ENCODE measurements at places on chromosomes 11 and 22.
A peak's percentile ranks its signal among the peaks of the same experiment; 100 is the strongest.

- DNase-seq = no peak
These were observed 4.3 kb upstream of the ZBED4 start for GRCh38 chr22:49849161-49850020.

- no peak for DNase-seq
These were observed 5.3 kb downstream of the NEAT1 start for GRCh38 chr11:65427691-65428577.

GRCh38 chr22:36104435-36104834, 56.1 kb downstream of the APOL3 start:
- DNase-seq = no peak

GRCh38 chr22:27252282-27253049, 549.1 kb downstream of the MN1 start:
- peak; percentile 87 for DNase-seq

DNA sequence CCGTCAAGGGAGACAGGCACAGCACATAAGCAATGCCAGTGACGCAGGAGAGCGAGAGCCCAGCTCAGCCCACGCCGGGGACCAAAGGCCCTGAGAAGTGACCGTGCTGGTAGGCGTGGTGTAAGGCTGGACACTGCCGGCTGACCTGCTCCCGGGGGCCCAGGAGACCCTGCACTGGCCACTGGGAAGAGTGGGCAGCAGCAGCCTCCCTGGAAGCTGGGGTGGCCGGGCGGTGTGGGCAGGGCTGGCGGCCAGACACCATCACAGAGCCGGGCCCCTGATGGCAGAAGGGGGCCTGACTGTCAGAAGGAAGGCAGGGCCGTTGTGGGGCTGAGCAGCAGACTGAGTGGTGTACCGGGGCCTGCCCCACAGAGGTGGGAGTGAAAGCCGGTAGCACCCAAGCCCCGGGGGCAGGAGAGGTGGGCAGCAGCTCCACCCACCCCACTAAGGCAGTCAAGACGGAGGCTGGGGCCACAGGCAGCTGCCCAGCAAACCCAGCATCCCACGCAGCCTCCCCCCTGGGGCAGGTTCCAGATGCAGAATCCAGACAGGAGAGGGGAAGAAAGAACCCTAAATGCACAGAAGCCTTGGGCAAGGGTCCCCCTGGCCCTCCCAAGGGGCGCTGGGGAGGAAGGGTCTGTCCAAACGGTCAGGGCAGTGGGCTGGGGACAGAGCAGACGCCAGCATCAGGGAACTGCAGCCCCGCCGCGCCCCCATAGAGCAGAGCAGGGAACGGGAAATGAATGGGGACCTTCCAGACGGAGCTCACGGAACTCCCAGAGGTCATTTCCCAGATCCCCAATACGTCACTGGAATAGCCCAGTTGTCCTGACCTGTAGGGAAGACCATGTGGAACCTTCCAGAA, 205.2 kb downstream of the BRD1 start:
- no peak for DNase-seq

DNA sequence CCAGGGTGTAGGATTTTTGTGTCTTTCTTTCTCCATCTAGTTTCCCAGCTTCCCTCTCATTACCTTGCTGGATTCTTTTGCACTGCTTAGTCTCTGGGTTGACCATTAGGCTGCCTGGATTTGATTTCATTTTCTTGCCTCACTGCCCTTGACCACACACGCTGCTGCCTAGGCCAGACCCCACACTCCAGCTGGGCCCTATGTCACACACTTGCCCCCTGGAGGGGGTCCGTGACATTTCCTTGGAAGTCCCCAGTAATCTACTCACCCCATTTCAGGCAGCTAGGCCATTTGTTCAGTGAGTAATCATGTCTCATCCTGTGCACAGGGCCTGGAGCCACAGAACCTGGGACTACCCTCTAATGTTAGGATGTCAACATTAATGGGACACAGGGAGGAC, 81.9 kb upstream of the SPON1 start:
- no peak for DNase-seq

DNA sequence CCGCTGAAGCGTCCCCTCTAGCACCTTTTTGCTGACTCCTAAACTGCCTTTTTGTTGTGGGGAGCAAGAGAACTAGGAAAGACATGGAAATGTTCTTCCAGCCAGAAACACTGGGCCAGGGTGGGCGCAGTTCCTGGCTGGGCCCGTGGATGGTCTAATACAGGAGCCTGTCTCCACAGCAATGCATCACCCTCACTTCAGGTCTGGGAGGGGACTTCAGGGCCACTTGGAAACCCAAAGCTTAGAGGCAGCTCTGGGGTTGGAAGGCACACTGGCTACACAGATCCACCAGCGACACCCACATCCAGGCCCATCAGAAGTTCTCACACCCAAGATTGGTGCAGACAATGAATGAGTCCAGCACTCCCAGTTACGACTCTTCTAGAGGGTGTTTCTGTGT, 120.3 kb downstream of the ETS1 start:
- DNase-seq = no peak

GRCh38 chr11:71101606-71102005, 150.8 kb downstream of the SHANK2 start:
- DNase-seq = no peak

DNA sequence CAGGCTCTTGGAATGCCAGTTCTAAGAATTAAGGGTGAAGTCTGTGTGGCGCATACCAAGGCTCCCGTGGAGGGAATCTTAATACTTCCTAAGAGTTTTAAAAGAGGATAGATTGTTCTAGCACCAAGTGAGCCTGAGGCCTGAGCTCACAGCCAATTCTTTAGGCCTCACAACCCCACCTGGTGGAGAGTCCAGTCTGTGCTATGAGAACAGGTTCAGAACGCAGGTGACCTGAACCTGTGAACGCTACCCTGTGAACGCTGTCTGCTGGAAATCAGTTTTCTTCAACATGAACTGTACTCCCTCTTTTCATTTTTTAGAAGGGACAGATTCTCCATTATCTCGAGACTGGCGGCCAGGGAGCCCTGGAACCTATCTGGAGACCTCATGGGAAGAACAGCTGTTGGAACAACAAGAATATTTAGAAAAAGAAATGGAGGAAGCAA, 43.2 kb upstream of the DLAT start:
- peak; percentile 31 for DNase-seq

GRCh38 chr11:127136438-127136837, 135.9 kb upstream of the KIRREL3 start:
- DNase-seq = no peak

DNA sequence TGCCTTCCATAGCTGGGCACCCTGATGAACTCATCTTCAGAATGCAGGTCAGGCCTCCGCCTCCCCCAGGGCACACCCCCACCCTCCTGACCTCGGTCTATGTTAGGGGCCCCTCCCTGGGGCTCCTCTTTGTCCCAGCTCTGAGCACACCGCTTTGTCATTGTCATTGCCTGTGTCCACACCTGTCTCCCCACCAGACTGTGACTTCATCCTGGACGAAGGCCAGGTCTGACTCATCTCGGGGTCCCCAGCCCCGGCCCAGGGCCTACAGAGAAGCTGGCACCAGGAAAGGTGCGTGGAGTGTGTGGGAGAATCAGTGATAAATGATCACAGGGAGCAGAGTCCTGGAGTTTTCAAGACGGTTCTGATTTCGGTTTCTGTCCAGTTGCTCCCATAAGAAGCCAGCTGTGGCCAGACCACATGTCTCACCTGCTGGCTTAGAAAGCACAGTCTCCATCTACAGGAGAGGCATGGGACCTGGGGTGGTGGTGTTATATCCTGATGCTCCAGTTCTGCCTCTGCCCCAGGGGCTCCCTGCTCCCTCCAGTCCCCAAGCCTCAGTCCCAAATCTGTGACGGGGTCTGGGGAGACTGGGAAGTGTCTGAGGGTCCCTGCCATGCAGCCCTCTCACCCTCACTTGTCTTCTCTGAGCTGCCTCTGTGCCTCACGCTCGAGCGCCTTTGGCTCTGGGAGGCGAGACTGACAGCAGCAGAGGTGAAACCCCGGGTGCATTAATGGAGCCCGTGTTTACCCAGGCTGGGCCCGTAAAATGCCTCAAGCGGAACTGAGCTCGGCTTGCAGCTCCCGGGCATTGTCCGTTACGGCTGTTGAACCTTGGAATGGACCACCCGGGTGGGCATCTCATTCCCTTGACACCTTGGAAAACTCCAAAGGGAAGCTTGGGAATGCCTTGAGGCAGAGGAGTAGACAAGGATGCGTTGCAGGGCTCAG, 85.5 kb upstream of the WNT11 start:
- DNase-seq = no peak

DNA sequence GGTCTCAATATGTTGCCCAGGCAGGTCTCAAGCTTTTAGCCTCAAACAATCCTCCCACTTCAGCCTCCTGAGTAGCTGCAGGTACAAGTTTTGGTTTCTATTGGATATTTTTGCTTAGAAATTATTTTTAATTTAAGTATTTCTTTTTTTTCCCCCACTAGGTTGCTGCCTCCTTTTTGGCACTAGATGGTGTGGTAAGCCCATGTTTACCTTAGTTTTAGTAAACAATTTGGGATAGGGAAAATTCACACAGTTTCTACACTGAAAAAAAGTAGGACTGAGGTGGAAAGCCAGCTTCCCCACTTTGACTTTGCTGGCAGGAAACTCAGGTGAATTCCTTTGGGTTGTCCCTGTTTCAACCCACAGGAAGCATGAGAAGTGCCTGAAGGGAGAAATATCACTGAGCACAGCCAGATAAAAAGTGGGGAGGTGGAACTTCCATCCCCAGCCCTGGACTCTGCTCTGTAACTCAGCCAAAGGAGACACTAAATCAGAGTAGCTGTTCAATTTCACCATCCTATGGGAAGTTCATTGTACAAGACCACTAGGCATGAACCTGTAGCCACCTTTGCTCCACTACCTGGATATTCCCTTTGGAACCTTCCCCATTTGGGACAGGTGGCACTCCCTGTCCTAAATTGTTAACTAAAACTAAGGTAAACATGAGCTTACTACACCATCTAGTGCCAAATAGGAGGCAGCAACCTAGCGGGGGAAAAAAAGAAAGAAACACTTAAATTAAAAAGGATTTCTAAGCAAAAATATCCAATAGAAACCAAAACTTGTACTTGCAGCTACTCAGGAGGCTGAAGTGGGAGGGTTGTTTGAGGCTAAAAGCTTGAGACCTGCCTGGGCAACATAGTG, 154.4 kb upstream of the FAT3 start:
- peak; percentile 23 for DNase-seq

- DNase-seq = no peak
These were observed 85.0 kb downstream of the CD44 start for GRCh38 chr11:35223991-35224390.

DNA sequence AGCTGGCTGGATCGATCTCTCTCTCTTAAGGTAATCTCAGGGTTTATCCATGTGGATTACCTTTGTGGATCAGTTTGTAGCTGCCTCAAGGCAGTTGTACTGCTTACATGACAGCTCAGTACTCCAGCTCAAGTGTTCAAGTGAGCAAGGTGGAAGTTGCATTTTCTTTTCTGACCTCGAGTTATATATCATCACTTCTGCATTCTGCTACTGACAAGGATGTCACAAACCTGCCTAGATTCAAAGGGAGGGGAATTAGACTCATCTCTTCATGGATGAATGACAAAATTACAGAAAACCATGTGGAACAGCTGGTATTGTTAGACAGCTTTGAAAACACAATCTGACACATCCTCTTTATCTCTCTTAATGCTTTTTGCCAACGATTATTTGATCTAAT, 6.1 kb upstream of the TCN2 start:
- no peak for DNase-seq

GRCh38 chr11:99632969-99633368, 612.2 kb downstream of the CNTN5 start:
- peak; percentile 4 for DNase-seq

DNA sequence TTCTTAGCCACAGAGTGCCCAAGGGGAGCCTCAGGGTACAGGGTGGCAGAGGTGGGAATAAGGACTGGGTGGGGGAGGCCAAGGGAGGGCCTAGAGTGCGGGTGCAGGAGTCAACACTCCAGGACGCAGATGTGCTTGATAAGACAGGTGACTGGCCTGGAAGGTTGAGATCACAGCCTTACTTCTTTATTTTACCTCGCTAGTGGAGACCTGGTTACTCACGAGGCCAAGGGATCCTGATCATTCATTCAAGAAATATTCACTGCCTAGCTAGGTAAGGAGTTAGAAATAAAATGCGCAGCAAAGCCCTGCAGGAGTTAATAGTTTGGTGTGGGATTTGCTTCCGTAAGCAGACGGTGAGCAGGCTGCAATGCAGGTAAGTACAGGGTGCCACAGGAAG, 13.2 kb upstream of the PEX26 start:
- no peak for DNase-seq

GRCh38 chr11:47928426-47928825, 51.9 kb upstream of the PTPRJ start:
- no peak for DNase-seq

GRCh38 chr11:110951037-110951949, 239.1 kb upstream of the ARHGAP20 start:
- no peak for DNase-seq

DNA sequence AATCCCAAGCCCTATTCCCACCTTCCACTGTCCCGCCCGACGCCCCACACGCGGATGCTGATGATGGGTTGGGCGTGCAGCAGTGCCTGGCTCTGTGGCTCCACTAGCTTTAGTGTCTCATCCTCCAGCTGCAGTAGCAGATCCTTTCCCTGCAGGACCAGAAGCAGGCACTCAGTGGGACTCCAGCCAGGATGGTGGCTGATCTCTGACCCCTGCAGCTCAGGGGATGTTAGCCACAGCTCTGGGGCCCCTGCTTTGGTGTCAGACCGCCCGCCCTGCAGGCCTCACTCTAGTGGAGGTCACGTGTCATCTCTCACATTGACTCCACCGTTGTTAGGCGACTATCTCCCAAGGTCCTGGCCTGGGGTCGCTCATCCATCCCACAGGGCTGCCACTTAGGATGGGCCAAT, 11.8 kb downstream of the SMPD1 start:
- DNase-seq = no peak

DNA sequence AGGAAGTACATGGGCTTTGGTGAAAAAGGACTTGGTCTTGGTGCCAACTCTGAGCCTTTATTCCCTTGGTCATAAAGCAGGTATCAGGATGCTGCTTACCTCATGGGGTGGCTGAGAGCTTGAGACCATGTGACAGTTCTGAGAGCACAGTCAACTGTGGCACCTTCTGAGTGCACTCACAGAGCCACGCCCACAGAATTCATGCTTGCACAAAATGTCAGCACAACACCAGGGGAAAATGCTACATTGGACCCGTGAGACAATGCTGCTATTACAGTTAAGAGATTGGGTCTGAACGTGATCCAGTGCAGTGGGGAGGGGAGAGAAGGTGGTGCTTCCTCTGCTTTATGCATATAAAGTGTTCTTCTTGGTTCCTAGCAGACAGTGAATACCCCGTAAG, 79.5 kb upstream of the SPON1 start:
- no peak for DNase-seq

- DNase-seq = peak; percentile 67
These were observed 2.1 kb downstream of the LPXN start for GRCh38 chr11:58573451-58574104.

GRCh38 chr22:47022075-47022473, 259.6 kb downstream of the TBC1D22A start:
- no peak for DNase-seq

GRCh38 chr11:47566149-47566698, 825 bp downstream of the PTPMT1 start:
- DNase-seq = no peak

- no peak for DNase-seq
These were observed 67.3 kb upstream of the PRR5 start for GRCh38 chr22:44634426-44635321.

- DNase-seq = no peak
These were observed 48.7 kb downstream of the SYTL2 start for GRCh38 chr11:85762226-85762625.

All from GM03348 (cell line).